ENCODE measurements at places on chromosomes 16 and 17.

DNA sequence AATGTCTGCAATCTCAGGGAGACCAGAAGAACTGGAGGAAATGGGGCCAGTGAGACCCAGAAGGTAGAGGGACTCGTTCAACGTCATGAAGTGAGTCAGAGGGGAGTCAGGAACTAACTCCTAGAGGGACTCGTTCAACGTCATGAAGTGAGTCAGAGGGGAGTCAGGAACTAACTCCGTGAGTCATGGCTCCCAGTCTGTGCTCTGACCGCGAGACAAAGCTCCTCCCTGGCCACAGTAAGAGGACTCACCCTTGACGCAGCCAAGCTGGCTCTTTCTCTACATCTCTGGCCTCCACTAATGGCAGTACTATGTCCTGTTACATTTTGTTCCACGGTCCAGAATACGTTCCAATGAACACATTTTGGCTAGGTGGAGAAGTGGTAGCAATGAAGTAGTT, 902.5 kb downstream of the KCNJ2 start:
- no peak for DNase-seq

- DNase-seq = no peak
Measured at GRCh38 chr17:21174186-21174585, 39.8 kb downstream of the TMEM11 start.

GRCh38 chr17:59623151-59623550, 3.5 kb downstream of the CLTC start:
- DNase-seq = no peak

- DNase-seq = no peak
Measured at GRCh38 chr16:30533146-30533522, 1.5 kb downstream of the ZNF747 start.

DNA sequence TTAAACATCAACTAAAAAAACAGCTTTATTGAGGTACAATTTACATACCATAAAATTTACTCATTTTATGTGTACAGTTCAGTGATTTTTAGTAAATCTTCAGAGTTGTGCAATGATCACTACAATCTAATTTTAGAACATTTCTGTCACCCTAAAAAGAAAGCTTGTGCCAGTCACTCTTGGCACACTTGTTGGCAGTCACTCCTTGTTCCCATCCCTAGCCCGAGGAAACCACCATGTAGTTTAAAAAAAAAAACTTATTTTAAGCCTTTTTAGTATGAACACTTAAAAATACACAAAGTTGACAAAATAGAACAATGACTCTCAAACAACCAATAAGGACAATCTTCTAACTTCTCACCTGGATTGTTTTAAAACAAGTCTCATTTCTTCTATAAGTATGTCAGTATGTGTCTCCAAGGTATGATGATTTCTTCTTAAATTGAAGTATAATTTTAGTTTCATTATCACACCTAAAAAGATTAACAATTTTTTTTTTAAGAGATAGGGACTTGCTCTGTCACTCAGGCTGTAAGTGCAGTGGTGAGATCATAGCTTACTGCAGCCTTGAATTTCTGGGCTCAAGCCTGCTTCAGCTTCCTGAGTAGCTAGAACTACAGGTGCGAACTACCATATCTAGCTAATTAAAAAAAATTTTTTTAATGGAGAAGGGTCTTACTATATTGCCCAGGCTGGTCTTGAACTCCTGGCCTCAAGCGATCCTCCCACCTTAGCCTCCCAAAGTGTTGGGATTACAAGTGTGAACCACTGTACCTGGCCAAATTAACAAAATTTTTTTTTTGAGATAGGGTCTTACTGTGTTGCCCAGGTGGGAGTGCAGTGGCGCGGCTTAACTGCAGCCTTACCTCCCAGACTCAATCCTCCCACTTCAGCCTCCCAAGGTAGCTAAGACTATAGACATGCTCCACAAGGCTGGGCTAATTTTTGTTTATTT, 53.2 kb downstream of the PPM1E start:
- DNase-seq = no peak

DNA sequence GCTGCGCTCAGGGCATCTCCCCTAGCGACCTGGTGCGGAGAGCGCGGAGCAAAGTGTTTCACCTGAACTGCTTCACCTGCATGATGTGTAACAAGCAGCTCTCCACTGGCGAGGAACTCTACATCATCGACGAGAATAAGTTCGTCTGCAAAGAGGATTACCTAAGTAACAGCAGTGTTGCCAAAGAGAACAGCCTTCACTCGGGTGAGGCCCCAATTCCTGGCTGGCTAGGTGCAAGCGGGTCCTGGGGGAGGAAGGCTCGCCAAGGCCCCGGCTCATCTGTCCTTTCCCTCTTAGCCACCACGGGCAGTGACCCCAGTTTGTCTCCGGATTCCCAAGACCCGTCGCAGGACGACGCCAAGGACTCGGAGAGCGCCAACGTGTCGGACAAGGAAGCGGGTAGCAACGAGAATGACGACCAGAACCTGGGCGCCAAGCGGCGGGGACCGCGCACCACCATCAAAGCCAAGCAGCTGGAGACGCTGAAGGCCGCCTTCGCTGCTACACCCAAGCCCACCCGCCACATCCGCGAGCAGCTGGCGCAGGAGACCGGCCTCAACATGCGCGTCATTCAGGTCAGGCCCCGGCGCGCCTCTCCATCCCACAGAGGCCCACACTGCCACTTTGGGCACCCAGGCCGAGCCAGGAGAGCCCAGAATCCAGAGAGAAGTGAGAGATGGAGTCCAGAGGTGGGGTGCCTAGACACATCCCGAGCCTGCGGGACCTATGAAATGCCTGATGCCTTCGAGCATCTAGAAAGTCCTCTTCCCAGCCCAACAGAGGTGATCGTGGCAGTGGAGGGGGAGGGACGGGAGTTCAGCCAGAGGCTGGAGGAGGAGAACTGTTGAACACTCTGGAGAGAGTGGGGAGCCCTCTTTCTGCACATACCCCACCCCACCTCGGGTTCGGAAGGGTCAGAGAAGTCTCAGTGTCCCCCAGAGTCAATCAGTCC, 3.3 kb downstream of the LHX1 start:
- no peak for DNase-seq

DNA sequence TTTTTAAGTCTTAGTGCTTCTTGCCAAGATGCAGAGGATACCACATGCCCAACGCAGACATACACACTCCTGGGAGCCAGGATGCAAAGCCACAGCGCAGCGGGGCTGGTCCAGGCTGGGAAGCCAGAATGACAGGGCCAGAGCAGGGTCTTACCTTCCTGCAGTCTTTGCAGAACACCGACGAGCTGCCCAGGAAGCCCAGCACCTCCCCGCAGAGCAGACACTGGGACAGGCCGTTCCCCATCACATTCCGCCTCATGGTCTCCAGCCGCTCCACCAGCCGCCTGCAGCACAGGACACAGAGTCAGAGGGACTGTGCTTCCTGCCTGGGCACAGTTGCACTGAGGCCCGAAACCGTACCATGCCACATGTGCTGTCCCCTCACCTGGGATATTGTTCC, 33.3 kb downstream of the RPH3AL start:
- no peak for DNase-seq

GRCh38 chr16:56050916-56051315, 140.4 kb upstream of the GNAO1 start:
- DNase-seq = no peak

DNA sequence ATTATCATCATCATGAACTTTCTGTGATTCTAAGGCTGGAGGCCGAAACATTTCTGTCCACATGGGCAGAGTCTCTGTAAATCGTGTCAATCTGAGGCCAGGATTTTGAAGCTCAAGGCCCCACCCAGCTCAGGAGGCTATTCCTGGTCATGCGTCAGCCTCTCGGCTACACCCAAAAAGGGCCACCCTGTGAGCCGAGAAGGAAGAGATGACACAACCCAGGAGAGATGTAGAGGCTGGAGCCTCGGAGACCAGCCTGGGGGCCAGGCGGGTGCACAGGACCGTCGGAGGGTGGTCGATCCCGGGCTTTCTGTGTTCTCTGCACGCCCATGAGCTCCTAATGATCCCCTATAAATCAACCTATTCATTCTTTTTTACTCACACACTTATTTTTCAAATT, 1.1 kb upstream of the CACNG1 start:
- DNase-seq = no peak

DNA sequence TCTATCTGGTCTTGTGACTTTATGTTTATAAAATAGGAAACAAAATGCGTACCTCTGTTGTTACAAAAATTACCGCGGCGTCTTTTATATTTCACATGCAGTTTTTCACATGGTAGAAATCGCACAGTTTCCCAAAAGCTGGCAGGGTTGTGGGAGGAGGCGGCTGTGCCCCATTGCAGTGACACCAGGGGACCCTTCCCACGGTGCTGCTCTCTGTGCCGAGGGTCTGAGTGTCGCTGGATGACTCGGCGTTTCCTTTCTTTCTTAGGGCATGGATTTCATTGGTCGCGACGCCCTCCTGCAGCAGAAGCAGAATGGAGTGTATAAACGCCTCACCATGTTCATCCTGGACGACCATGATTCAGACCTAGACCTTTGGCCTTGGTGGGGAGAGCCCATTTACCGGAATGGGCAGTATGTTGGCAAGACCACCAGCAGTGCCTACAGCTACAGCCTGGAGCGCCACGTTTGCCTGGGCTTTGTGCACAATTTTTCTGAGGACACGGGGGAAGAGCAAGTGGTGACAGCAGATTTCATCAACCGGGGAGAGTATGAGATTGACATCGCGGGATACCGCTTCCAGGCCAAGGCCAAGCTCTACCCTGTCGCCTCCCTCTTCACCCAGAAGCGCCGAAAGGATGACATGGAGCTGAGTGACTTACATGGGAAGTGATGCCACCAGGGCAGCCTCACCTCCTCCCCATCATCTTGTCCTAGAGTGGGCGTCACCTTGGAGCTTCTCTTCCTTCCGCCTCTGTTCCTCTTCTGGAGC, 17.2 kb upstream of the CLEC18C start:
- no peak for DNase-seq

DNA sequence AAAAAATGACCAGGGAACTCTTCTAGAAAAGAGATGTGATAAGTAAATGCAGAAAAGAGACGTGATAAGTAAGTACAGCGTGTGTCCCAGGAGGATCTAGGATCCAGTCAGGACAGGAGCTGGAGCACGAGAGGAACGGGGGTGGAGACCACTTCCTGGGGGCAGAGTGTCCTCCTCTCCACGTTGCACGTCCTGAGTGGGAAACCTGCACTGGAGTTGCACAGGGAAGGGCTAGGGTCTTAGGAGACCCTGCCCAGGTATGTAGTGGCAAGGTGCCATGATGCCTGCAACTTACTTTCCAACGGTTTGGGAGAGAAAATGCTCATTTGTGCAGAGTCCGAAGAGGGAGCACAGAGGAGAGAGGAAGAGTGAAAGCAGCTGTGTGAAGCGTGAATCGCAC, 55.8 kb downstream of the RNF213 start:
- no peak for DNase-seq

DNA sequence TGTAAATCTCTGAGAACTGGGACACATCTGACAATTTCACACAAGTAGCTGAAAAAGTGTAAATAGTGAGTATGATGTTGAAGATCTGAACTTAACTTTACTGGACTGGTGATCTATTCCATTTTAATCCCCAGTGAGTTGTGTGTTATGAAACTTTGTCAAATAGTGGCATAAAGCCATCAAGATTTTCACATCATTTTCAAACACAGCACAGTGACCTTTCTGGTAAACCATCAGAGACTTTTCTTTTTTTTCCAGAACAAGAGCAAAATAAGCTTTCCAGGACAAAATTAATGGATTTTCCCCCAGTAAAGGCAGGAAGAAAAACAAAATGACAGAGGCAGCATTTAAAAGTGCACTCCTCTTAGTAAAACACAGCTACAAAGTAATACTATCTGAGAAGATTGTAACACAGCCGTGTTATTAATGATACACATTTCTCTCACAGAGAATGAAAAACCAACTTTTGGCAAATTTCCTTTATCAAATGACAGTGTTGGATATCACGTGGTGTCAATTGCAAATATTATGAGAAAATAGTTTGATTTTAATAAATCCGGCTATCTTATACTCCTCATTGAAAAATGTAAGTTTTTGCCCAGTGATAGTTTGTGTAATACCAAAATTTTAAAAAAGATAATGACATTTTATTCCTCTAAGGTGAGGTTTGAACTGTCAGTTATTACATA, 16.8 kb upstream of the COL1A1 start:
- DNase-seq = peak; percentile 41

DNA sequence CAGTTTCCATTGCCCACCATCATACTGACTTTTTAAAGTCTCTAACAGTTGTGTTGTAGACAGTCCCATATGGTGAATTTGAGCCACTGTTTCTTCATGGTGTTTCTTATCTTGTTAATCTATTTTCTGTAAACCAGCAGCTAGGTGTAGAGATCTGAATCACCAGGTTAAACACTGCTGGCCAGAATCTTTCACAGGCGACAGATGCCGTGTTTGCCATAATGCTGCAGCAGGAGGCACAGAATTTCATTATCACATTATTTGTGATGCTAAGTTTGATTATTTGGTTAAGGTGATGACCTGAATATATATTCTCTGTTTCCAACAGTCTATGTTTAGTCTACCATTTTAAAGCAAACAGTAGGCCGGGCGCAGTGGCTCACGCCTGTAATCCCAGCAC, 11.5 kb upstream of the CNGB1 start:
- no peak for DNase-seq

- no peak for DNase-seq
Measured at GRCh38 chr16:75928295-75928694, 202.0 kb upstream of the CPHXL start.

GRCh38 chr16:1839554-1839953, 12.5 kb downstream of the FAHD1 start:
- DNase-seq = no peak

DNA sequence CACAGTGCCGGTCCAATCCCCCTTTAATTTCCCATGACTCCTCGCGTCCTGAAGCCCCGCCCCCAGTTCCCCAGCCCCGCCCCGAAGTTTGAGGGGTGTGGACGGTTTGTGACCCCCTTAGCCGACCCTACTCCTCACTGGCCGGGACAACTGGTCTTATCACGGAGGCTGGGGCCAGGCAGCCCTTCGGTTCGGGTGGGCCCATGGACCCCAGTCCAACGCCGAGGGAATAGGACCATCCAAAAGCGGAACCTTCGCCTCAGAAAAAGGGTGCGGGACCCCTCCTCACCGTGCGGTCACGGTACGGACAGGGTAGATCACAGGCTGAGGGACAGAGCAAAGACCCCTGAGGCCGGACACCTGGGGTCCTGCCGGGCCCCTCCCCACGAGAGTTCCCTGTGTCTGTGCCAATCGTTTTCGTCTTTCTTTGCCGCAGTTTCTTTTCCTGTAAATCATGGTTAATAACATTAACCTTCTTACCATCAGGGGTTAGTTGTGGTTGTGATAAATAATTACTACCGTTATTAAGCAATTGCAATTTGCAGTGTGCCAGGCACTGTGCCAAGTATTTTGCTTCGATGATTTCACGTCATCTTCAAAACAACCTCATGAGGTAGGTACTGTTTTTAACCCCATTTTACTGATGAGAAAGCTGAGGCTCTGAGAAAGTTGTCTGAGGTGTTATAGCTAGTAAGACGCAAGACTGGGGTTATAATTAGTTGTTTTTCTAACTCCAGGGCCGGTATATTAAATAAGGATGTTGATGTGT, 543 bp downstream of the TMUB2 start:
- peak; percentile 59 for DNase-seq

DNA sequence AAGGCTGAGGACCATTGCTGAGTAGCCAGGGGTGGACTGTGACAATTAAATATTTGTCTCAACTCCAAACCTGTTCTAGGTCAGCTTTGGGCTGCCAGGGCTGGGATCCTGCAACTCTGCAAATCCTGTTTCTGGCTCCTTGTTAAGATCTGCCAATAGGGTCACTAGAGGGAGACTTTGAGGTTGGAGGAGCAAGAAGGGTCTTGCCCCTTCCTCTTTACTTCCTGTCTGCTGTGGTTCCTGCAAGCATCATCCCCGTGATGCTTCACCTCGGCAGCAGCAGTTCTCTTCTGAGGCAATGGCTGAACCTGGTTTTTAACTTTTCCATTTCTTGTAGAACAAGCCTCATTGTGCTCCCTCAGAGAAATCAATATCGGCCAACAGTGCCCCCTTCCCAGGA, 124.6 kb downstream of the IRX5 start:
- no peak for DNase-seq

- no peak for DNase-seq
Measured at GRCh38 chr17:46811978-46812583, 6.4 kb downstream of the WNT3 start.
